ENCODE measurements at places on chromosomes 13 and 19.

DNA sequence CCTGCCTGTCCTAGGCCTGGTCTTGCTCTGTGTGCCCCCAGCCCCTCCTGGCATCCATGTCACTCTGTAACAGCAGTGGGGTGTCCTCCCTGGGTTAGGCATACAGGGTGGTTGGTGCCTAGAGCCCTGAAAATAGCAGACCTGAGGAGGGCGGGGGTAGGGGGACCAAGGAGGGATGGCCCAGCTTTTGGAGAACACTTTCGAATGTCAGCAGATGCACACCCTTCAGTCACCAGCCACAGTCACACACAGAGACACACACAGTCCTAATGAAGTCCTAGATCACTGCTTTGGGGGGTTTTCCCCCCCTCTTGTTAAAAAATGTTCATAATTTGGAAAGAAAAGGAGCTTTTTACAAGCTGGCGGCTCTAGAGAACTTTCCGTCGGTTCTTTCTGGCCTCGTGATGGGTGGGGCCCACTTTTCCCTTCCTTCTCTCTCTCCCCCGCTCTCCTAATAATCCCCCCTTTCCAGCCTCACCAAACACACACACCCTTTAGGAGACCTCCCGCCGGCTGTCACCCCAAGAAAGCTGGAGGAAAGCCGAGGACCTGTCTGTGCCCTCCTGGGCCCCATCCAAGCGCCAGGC is 47.9 kb downstream of the LYL1 start:
- no peak for DNase-seq

DNA sequence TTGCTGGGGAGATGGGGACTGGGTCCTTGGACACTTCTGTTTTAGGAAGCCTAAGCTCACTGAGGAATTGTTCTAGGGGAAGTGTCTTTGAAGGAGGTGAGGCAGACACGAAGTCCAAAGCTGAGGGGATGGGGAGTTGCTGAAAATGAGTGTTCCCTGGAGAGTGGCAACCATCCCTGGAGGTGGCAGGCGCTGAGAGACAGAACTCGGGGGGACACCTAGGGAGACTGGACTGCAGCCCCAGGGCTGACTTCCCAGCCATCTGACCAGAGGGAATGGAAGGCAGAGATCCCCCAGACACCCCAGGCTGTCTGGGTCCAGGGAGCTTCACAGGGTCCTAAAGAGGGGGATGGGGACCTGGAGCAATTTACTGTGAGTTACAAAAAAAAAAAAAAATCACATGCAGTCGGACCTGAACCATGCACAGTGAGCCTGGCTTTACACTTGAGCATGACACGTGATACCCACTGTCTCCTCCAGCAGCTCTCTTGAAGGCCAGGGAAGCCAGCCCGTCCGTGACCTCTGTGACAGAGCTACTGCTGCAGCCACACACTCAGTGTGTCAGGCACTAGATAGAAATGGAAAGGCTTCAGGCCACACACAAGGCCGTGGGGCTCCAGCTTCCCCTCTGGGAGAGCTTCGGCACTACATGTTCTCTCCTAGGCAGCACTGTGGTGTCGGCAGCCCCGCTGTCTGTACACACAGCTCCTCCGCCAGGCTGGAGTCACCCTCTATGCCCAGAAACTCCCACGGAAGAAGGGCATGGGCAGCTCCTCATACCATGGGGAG is 77.1 kb upstream of the KCTD15 start:
- DNase-seq, result no peak

- no peak for DNase-seq
Observed at GRCh38 chr19:18939922-18940768, 872 bp downstream of the HOMER3 start.

DNA sequence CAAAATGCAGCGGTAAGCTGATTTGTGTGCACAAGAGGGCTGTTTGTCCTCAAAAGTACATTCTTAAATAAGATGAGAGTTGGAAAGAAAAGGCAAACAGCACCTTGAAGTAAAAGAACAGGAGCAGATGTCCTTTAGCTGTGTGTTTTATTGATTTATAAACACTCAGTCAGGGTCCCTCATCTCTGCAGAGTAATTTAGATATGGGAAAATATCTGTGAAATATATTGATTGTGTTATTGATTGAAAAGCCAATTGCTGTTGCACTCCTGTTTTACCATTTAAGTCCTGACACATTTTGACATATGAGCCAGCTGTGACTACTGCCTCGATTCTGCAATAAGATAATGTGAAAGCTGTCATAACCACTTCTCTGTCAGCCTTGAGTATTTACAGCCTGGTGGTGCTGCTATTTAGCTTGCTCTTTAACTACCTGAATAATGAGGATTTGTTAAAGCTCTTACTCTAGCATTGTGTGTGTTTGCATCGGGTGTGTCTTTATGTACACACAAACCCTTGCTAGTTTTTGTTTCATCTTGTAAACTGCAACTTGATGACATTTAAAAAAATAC is 550.1 kb downstream of the DACH1 start:
- DNase-seq, result no peak

- no peak for DNase-seq
Observed at GRCh38 chr19:49071860-49072547, 495 bp downstream of the KCNA7 start.

- DNase-seq, result no peak
Observed at GRCh38 chr19:3482507-3483225, 575 bp downstream of the SMIM44 start.

DNA sequence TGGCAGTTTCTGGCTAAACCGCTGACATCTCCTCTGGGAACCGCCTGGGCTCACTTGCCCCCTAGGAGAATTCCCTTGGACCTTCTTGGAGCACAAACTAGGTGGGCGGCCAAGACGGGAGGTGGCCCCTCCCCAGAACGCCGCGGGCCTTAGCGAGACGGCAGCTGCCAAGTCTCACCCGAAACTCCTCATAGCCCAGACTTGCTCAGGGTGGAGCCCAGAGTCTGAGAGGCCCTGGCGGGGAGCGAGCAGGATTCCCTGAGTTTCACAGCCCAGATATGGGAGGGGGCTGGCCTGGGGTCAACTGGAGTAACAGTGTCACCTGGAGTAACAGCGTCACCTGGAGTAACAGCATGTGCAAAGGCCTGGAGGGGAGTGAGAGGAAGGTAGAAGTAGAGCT is 10.1 kb downstream of the TINCR start:
- DNase-seq, result no peak

DNA sequence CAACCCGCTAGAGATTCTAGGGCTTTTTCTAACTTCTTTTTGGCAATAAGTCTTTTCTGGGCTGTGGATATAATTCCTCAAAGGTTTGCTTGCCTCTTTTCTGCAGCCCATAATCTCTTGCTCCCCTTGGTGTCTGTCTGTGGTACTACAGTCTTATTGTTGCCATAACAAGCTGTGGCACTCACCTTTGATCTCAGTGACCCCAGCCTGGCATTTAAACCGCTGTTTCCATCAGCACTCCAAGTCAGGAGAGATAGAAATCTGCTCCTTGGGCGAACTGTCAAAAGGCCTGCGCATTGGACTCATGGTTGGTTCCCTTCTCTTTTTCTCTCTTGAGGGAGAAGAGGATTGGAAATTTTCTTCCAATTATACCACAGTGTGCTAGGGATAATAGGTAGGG is 14.5 kb upstream of the MPHOSPH8 start:
- DNase-seq, result no peak

DNA sequence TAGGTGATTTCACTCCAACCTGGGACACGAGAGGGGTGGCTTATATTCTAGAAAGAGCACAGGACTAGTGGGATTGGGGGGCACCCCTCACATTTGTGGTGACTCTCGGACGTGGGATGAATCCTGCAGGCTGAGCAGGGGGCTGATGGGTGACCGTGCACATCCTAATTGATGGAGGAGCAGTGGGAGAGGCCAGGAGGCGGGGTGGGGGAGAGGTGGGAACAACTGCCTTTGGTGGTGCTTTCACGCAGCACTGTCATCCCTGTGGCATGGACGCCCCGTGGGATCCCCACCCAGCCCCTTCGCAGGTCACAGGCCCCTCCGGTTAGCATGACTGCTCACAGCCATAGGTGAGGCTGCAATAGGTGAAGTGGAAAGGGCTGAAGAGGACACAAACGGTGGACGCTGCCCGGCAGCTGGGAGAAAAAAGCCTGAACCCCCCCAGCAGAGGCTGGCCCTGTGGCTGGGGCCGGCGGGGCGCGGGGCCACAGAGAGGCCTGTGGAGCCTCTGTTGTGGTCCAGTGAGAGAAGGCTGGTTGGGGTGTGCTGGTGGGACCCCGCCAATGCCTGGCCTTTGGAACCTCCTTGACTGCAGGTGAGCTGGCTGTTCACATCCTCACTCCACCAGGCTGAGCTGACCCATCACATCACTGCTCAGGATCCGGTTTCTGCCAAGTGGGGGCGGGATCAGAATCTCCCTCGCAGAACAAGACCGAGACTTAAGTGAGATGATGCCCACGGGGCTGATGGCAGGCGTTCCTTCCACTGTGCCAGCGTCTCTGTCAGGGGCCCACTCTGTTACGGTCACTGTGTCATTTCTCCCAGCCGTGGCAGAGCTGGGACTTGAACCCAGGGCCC is 325.4 kb downstream of the TEX29 start:
- DNase-seq, result no peak

GRCh38 chr19:7257148-7258040 is 36.8 kb downstream of the INSR start:
- DNase-seq, result peak; percentile 18

- DNase-seq, result no peak
Observed at GRCh38 chr19:903266-903797, 9.7 kb downstream of the R3HDM4 start.

DNA sequence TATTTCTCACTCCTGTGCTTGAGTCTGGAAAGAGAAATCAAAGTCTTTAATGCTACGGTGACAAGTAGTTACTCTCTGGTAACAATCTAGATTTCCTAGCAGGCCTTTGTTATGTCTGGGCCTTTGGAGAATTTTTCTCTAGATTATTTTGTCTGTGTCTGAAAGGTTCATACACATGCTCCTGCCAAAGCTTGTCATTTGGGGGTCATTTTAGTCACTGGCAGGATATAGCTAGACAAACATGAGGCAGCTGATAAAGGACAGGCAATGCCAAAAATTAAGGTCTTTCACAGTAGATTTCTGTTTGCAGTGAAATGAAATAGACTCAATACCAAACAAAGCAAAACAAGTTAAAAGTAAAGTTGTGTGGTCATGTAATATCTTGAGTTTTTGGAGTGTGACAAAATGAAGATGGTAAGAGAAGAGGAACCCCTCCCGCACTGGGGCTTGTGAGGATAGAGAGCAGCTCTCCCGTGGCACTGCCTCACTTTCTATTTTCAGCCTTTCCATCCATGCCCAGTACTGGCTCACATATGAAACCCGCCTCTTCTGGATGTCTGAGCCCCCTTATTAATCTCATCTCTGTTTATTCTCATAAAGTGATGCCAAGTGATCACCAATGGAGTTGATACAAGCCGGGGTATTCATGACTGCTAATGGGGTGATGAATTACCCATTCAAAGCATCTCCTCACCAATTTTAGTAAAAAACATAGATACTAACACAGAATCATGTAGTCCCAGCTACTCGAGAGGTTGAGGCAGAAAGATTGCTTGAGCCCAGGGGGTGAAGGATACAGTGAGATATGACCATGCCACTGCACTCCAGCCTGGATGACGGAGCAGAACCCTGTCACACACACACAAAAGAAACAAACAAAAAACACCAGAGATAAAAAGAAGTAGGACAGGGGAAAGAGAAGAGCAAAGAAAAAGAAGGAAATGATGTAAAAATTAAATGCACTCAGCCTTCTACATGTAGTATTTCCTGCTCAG is 389.3 kb downstream of the FGF14 start:
- no peak for DNase-seq

- DNase-seq, result no peak
Observed at GRCh38 chr13:51827254-51827653, 17.7 kb downstream of the TMEM272 start.

DNA sequence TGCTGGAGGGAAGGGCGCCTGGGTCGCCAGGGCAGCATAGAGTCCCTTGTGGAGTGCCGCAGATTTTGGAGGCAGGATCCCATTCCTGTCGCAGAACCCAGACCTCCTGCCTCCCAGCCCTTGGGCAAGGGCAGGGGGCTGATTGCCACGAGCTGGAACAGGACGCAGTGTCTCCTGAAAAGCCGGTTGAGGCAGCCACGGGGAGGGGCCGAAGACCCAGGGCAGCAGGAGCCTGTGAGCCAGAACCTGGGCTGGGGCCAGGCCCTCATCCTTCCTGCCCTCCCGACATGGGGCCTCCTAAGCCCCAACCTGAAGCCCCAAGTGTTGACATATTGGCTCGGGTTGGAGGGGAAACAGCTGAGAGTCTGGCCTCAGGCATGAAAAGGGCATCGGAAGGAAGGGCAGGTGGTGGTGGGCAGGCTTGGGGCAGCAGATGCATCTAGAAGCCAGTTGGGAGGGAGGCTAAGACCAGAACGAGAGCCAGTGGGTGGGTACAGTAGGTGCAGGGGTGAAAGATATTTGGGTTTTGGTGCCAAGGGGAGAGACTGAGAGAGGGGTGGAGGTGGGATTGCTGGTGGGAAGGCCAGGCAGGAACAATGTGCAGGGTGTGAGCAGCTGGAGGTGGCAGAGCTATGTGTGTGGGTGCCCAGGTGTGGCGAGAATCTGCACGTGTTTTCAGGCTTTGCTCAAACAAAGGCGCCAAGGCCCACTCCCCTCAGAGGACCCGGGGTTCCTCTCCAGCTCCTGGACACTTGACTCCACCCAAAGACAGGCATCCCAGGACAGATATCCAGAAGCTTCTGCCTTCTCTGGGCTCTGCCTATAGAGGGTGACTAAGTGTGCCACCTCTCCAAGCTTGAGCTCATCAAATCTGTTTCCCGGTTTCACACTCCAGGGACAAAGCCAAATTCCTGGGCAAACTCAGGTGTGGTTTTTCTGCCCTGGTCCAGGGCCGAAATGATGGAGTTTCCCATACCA is 1.4 kb upstream of the SBSN start:
- DNase-seq, result no peak

- DNase-seq, result no peak
Observed at GRCh38 chr13:39253774-39254173, 215.5 kb downstream of the NHLRC3 start.

DNA sequence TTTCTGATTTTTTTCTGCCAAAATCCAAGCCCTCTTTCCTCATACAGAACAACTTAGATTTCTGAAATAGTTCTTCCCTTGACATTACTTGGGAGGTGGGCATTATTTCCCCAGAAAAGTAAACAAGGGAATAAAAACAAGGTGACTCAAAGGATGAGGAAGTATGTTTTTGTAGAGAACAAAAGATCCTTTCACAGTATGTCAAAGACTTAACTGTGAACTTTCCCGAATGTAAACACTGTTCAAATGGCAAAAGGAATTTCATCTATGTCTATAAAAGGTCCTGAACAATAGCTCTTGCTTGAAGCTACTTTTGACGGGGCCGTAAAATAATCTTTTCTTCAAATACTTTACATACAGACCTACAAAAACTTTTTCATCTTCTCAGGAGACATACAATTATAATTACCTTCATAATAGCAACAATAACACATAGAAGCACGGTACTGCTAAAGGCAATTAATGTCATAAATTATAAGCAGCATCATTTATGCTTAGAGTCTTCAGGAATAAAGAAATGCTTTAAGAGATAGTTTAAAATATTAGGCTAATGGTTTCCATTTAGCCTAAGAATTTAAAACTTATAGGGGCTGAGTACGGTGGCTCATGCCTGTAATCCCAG is 191.1 kb downstream of the RGCC start:
- peak; percentile 48 for DNase-seq

DNA sequence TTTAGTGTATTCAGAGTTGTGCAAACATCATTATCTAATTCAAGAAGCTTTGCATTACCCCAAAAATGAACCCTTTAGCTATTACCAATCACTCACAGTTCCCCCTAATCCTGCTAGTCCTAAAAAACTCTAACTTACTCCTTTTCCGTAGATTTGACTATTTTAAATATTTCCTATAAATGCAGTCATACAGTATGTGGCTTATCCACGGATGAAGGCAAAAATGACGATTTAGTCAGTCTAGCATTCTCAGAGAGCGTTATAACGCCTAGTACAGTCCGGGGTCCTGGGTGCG is 587 bp upstream of the ZNF383 start:
- DNase-seq, result no peak

- DNase-seq, result no peak
Observed at GRCh38 chr13:77874406-77874805, 44.2 kb downstream of the EDNRB start.

Data from Panc1 (cell line).